Mesothelial cell of epicardium (in vitro differentiated cells): ENCODE measurements at places on chromosomes 7 and 10. TPM values are rescaled to one million over a fixed set of nuclear protein-coding genes. Genes with fewer than 3 reads are reported as not detected.

DNA sequence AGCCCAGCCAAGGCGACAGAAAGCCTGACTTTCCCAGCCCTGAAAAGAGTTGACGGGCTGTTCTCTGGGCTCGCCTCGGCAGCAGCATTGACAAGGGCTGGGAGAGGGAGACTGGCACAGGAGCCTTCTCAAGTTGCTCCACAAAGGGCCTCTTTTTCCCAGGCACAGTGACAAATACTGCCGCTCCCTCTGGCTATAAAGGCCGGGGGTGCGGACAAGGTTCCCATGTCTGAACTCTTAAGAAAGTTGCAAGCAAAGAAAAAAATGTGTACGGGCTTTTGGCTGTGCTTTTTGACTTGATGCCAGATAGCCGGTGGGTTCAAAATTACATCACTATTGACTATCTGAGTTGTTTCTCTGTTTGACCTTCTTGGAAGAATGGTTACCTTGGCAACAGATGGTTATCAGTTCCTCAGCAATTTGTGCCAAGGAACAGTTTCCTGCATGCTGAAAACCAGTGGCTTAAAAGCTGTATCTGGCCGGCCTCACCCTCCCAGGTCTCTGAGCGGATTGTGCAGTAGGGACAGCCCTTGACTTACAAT, 115.9 kb upstream of the EEPD1 start:
- peak; percentile 65 for DNase-seq
- no peak overlapping the region for H3K4me3 ChIP-seq
- H3K27me3 ChIP-seq: no peaks in the 10 kb centered on the region
- peaks cover 73% of the 10 kb centered on the region for H3K4me1 ChIP-seq
- H3K36me3 ChIP-seq: no peaks in the 10 kb centered on the region
- H3K27ac ChIP-seq: peak overlapping the region; percentile 95

DNA sequence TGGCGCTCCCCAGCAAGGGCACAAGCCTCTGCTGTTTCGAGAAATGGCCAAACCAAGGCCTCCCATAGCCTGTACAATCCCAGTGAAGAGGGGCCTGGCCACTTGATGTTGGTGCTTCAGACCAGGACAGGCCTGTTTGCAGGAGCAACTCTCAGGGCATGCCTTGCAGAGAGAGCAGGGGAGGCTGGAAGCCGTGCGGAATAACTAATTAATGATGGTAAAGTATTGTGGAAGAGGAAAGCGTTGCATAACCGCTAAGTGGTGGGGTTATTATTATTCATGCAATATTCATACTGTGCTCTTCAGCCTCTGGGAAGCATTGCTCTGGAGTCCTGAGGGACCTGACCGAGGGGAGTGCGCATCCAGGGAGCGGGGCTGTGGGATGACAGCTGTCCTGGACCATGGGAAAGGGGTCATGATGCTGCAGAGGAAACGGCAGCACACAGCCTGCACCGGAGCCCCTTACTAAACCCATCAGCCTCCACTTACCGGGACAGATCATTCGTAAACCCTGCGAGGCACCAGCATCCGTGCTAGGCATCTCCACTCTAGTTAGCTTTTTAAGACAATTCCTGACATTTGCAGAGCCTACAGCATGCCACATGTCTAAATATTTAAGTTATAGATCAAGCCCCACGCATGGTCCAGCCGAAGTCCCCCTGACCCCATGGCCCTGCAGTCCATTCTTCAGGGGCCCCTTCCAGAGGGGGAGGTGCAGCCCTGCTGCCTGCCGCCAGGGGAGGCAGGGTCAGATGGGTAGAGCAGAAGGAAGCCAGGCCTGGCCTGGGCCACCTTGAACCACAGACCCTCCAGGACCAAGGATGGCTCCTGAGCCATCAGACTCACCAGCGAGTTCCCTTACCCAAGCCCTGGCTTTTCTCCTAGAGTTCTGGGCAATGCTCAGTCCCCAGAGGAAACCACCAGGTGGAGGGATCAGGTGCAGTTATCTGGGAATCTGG, 11.6 kb downstream of the TMEM273 start:
- H3K27ac ChIP-seq: no peak overlapping the region
- peaks cover 17% of the 10 kb centered on the region for H3K27me3 ChIP-seq
- H3K4me3 ChIP-seq: no peak overlapping the region
- no peaks in the 10 kb centered on the region for H3K36me3 ChIP-seq
- H3K4me1 ChIP-seq: peaks cover 7% of the 10 kb centered on the region
- DNase-seq: no peak

DNA sequence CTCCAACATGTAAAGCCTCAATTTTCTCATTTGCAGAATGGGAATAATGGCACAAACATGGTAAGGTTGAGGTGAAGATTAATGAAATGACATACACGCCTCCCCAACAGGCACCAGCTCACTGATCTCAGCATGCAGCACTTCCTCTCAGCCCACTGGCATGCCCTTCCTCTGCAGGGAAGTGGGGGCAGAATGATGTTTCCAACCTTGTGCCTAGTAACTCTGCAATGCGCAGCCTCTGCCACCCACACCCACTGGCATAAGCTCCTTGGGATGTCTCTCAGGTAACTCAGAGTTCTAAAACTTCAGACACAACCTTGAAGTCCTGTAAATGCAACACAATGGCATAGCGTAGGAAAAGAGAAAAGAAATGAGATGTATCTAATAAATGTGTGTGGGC, 540.7 kb downstream of the HTR7 start:
- H3K27me3 ChIP-seq: peaks cover 17% of the 10 kb centered on the region
- no peak overlapping the region for H3K27ac ChIP-seq
- no peaks in the 10 kb centered on the region for H3K36me3 ChIP-seq
- no peak overlapping the region for H3K4me3 ChIP-seq

DNA sequence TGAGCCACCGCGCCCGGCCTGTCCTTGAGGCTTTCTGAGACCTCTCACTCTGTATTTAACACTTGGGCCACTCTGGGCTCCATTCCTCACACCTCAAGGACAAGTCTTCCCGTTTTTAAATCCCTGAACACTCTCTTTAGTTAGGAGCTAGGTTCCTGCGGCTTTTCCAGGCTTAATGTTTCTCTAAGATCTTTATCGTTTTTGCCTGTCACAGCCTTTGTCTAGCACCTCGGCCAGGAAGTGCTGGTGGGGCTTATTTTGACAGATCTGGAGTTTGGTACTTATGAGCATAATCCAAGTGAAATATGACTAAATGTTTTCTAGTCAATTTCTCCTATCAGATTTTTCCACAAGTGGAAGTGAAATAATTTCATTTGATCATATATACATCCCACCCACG, 186.6 kb downstream of the DPY19L1 start:
- peaks cover 8% of the 10 kb centered on the region for H3K27me3 ChIP-seq
- DNase-seq: no peak
- H3K27ac ChIP-seq: no peak overlapping the region
- no peaks in the 10 kb centered on the region for H3K36me3 ChIP-seq

DNA sequence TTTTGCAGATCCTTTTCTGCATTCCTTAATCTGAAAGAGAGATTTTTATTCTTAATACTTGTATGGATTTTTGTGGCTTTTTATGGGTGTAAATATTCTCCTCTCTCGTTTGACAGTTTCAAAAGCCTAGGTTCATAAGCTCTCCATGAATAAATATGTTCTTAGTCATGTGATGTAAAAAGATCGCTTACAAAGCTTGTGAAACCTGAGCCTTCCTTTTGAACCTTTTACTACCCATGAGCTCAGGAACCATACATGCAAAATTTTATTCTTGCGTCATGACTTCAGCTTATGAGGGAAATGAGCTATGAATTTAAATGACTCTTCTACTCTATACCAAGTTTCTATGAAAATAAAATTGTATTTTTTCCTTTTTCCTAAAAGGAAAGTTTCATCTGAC, 98.7 kb downstream of the POLL start:
- H3K36me3 ChIP-seq: no peaks in the 10 kb centered on the region
- H3K4me1 ChIP-seq: peaks cover 27% of the 10 kb centered on the region
- H3K27me3 ChIP-seq: peaks cover 29% of the 10 kb centered on the region
- no peak overlapping the region for H3K4me3 ChIP-seq
- no peak overlapping the region for H3K27ac ChIP-seq
- DNase-seq: no peak

DNA sequence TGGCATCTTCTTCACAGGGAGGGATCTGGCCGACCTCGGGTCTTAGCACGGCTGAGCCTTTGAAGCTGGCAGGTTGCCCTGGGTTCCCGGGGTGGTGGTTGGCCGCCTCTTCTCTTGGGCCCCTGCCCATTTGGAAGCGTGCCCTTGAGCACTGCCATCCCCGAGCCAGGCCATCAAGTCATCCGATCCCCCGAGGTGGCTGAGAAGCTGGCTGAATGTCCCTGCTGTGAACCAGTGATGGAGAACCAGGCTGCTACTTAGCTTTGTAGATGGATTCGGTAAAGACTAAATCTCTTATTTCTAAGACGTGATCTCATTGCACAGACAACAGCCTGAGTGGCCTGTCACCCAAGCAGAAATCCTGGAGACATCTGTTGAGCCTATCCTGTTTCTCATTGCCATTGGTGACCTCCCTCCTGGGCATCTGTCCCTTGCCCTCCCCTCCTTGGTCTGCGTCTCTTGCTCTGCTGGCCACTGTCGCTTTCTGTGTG, 74.3 kb downstream of the GRK5 start:
- no peak overlapping the region for H3K4me3 ChIP-seq
- peaks cover 2% of the 10 kb centered on the region for H3K36me3 ChIP-seq
- H3K27me3 ChIP-seq: no peaks in the 10 kb centered on the region
- no peak for DNase-seq
- H3K4me1 ChIP-seq: peaks cover 9% of the 10 kb centered on the region
- no peak overlapping the region for H3K27ac ChIP-seq

DNA sequence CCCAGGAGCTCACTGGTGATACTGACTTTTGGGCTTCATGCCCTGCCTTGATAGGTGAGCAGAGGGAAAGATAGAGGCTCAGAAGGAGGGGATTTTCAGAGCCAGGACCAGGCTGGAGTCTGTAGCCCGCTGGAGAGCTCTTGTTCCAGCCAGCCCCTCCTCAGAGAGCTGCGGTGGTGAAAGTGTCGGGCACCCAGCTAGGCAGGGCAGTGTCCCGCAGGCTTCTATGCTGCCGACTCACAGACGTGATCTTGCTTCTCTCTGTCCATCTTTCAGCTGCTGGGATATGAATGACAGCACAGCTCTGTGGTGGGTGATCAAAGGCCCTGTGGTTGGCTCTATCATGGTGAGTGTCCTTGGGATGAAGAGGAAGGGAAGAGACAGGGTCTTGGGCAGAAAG, 35.2 kb downstream of the ADCYAP1R1 start:
- H3K36me3 ChIP-seq: no peaks in the 10 kb centered on the region
- no peak overlapping the region for H3K4me3 ChIP-seq
- H3K27me3 ChIP-seq: peaks cover 70% of the 10 kb centered on the region
- H3K27ac ChIP-seq: no peak overlapping the region
- peaks cover 2% of the 10 kb centered on the region for H3K4me1 ChIP-seq

- peaks cover 36% of the 10 kb centered on the region for H3K27me3 ChIP-seq
- H3K4me3 ChIP-seq: no peak overlapping the region
- H3K27ac ChIP-seq: no peak overlapping the region
Observed at GRCh38 chr7:30730097-30730496, 21.8 kb upstream of the INMT start.

DNA sequence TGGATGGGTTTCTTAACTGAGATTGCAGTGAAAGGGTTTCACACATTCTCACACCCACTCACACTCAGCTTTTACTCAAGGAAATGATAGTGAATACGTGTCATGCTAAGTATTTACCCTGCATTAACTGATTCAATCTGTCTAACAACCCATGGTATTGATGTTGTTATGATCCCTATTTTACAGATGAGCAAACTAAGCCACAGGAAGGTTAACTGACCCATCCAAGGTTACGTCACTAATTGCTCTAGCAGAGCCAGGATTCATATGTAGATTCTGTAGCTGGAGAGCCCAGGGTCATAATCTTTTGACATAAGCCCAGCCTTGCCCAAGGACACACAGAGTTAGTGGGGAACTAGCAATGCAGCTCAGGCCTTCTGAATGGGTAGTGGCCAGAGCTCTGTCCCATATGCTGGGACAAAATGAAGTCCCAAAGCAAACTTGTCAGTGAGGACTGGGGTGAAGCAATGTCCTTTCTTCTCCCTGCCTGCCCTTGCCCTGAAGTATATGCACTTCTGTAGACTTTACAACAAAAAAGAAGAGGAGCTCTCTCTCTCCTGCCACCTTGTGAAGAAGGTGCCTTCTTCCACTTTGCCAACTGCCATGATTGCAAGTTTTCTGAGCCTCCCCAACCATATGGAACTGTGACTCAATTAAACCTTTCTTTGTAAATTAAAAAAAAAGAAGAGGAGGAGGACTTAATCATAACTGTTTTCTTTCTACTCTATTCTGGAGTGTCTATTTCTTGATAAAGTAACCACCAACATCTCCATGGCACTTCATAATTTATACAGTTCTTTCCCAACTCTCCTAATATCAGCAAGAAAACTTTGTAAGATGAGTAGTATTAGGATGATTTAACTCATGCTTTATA, 4.9 kb upstream of the CYP3A7 start:
- H3K4me3 ChIP-seq: no peak overlapping the region
- no peaks in the 10 kb centered on the region for H3K36me3 ChIP-seq
- H3K27me3 ChIP-seq: no peaks in the 10 kb centered on the region
- H3K27ac ChIP-seq: no peak overlapping the region

GRCh38 chr7:41922373-41922772, 219.5 kb upstream of the INHBA start:
- H3K4me1 ChIP-seq: peaks cover 3% of the 10 kb centered on the region
- no peaks in the 10 kb centered on the region for H3K27me3 ChIP-seq
- H3K36me3 ChIP-seq: no peaks in the 10 kb centered on the region
- no peak overlapping the region for H3K27ac ChIP-seq

DNA sequence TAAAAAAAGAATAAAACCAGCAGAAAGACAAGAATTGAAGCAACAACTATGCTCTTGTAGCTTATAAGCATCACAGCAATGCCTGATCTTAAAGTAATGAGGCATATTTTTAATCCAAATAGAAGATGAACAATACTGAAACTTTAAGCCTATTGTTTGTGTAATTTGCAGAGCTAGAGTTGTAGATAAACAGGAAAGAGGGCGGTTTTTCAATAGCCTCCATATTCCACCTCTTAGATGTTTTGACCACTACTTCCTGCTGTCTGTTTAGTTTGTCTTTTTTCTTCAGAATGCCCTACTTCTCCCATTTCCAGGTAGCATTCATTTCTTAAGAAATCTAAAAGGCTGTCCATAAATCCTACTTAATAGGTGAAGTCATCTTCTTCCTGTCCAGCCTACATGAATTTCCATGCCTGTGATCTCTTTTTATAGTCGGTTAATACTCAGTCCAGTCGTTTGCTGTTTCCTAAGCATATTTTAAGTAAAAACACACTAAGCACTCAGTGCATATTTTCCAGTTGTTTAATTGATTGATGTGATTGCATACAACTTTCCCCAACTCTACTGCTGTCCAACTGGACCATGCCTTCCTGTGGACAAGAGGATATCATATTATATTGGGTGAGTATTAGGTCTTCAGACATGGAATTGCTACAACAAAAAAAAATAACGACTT, 308.1 kb downstream of the TFEC start:
- DNase-seq: no peak
- H3K36me3 ChIP-seq: no peaks in the 10 kb centered on the region
- peaks cover 64% of the 10 kb centered on the region for H3K4me1 ChIP-seq

- H3K4me1 ChIP-seq: peaks cover 33% of the 10 kb centered on the region
- peak overlapping the region; percentile 62 for H3K27ac ChIP-seq
- no peaks in the 10 kb centered on the region for H3K36me3 ChIP-seq
- H3K27me3 ChIP-seq: no peaks in the 10 kb centered on the region
- DNase-seq: no peak
Observed at GRCh38 chr10:660413-660969, 29.0 kb downstream of the DIP2C start.

PAX4 gene
- total RNA-seq: not detected in 3 replicates

LBX1 gene
- total RNA-seq: not detected in 3 replicates

IFIT1B gene
- not detected in 3 replicates for total RNA-seq

OR9A2 gene
- 0.29 to 0.42 TPM (median 0.33 TPM) in 3 replicates for total RNA-seq

UPK3B gene
- 49.5 to 56.9 TPM (median 50.1 TPM) in 3 replicates for total RNA-seq

ARHGEF35 gene
- total RNA-seq: 14.9 to 15.9 TPM (median 15.0 TPM) in 3 replicates
